ENCODE measurements at places on chromosomes 6 and 20.

GRCh38 chr6:111949546-111949945 lies 76.3 kb upstream of the FYN start:
- DNase-seq, result no peak

DNA sequence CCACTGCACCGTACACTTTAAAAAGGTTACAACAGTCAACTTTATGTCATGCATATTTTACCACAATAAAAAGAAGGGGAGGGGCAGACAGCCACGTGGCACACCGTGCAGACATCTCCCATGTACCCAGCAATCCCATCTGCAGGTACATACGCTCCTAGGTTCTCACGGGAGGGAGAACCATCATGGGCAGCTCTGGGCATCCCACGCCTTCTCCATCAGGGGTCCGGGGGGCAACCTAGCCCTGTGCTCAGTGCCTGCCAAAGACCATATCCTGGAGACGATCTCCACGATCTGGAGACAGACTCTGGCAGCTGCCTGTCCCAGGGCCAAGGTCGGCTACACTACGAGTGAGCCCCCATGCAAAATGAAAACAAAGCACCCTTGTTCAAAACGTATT lies 2.5 kb upstream of the BNIP5 start:
- no peak for DNase-seq

GRCh38 chr20:50515471-50516106 lies 5.4 kb downstream of the PTPN1 start:
- DNase-seq, result no peak

- DNase-seq, result no peak
These were observed 36.9 kb downstream of the CCN2 start for GRCh38 chr6:131914234-131914633.

GRCh38 chr6:159059885-159060506 lies 15.2 kb upstream of the TAGAP start:
- DNase-seq, result no peak

DNA sequence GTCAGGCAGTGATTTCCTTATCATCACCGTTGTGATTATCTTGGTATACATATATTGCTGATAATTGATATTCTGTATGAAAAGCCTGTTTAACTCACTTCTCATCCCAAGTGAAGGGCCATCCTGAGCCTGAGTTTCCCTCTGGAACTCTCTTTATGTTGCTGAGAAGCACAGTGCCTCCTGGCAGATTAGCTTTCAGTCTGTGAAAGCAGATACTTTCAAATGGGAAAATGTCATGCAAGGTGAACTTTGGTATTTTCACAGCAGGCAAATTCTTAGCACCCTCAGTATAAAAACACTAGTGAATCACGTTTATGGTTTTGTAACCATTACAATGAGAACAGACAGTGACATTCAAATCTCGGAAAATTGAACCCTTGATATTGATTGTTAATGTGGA lies 151.6 kb downstream of the PRIM2 start:
- no peak for DNase-seq

DNA sequence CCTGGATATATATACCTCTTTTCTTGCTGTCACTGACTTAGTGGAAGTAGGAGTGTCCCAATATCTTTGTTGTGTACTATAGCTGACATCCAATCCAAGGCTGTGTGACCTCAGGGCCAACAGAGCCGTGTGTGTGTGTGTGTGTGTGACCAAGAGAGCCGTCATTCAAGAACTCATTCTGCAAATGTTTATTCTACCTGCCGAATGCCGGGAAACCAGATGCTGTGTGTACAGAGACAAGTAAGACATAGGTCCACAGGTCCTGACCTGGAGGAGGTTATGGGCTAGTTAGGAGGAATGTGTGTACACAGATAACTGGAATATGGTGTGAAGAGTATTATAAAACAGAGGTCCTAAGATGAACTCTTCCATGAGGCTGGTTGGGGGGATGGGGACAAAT lies 190.0 kb downstream of the DHX35 start:
- DNase-seq, result no peak

- DNase-seq, result no peak
These were observed 121.4 kb upstream of the RREB1 start for GRCh38 chr6:6986344-6986743.

Measured in stimulated activated CD8-positive, alpha-beta memory T cell treated with anti-CD3 and anti-CD28 coated beads, Interleukin-4, amount 100 ng/mL, for 1 hour (primary cell).